Activated CD8-positive, alpha-beta memory T cell treated with anti-CD3 and anti-CD28 coated beads, Interleukin-2, amount 10 ng/mL, durations not matched to agents 7 days and 5 days (primary cell): ENCODE measurements at places on chromosomes 7 and 10. TPM values are rescaled to one million over a fixed set of nuclear protein-coding genes. Genes with fewer than 3 reads are reported as not detected.

The DYNC1I1 gene
- total RNA-seq: not detected

GRCh38 chr7:119761776-119762175 lies 511.2 kb upstream of the KCND2 start:
- no peaks in the 10 kb centered on the region for H3K27me3 ChIP-seq
- no peaks in the 10 kb centered on the region for H3K36me3 ChIP-seq
- DNase-seq: no peak
- H3K4me1 ChIP-seq: no peaks in the 10 kb centered on the region
- no peak overlapping the region for H3K27ac ChIP-seq
- no peak overlapping the region for H3K4me3 ChIP-seq

The FAM20C gene
- total RNA-seq: 0.45 TPM

- H3K4me1 ChIP-seq: no peaks in the 10 kb centered on the region
- H3K4me3 ChIP-seq: no peak overlapping the region
- no peaks in the 10 kb centered on the region for H3K36me3 ChIP-seq
- no peak overlapping the region for H3K27ac ChIP-seq
Measured at GRCh38 chr10:126730856-126731609, 60.5 kb upstream of the C10orf90 start.

DNA sequence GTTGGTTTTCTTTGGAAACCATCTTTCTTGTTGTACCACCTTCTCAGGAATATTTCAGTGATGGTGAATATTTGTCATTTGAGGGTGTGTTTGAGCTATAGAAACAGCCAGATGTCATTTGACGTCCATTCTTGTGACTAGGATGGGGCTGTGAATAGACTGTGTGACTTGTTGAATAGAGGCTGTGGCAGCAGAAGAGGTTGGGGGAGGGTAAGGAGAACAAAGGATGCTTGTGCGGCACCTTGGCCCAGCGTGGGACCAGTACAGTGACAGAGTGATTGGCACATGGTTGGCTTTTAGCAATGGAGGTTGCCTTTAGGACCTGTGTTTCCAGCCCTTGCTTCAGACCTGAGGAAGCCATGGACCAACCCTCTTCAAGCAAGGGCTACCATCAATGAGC lies 11.3 kb downstream of the DMBT1 start:
- H3K27ac ChIP-seq: no peak overlapping the region
- H3K36me3 ChIP-seq: no peaks in the 10 kb centered on the region
- no peak for DNase-seq
- H3K27me3 ChIP-seq: peaks cover 26% of the 10 kb centered on the region
- no peaks in the 10 kb centered on the region for H3K4me1 ChIP-seq

DNA sequence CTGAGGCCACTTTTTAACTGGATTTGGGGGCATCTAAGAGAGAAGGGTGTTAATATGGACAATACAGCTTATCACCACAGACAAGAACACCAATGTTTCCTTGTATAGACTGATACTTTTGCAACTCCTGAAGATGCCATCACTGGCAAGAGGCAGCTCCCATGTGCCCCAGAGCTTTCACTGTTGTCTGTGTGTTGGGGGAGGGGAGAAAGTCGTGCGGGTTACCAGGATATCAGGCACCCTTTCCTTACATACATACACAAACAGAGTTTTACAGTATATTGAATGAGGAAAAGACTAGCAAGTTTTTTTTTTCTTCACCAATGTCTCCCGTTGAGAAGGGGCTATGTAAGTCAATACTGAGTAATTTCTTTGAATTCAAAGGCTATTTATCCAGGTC lies 4.1 kb upstream of the DLX6 start:
- DNase-seq: no peak
- peaks cover 9% of the 10 kb centered on the region for H3K36me3 ChIP-seq
- H3K27ac ChIP-seq: no peak overlapping the region
- peaks cover 94% of the 10 kb centered on the region for H3K27me3 ChIP-seq

DNA sequence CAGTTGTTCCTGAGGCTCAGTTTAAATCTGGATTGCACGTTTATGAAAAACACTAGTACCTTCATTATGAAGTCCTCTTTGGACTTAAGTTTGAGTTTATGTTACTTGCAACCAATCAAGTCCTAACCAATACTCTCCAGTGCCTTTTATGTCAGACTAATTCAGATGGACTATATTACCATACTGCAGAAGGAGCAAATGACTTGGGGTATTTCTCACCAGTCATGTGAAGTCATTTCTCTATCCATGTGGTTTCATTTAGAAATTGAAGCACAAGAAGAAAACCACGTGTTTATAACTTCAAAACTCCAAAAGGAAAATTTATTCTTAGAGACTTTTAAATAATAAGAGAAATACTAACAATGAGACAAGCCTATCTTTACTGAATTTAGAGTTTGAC lies 201.6 kb downstream of the MBL2 start:
- H3K36me3 ChIP-seq: no peaks in the 10 kb centered on the region
- H3K4me1 ChIP-seq: no peaks in the 10 kb centered on the region
- H3K4me3 ChIP-seq: no peak overlapping the region
- H3K27ac ChIP-seq: no peak overlapping the region

DNA sequence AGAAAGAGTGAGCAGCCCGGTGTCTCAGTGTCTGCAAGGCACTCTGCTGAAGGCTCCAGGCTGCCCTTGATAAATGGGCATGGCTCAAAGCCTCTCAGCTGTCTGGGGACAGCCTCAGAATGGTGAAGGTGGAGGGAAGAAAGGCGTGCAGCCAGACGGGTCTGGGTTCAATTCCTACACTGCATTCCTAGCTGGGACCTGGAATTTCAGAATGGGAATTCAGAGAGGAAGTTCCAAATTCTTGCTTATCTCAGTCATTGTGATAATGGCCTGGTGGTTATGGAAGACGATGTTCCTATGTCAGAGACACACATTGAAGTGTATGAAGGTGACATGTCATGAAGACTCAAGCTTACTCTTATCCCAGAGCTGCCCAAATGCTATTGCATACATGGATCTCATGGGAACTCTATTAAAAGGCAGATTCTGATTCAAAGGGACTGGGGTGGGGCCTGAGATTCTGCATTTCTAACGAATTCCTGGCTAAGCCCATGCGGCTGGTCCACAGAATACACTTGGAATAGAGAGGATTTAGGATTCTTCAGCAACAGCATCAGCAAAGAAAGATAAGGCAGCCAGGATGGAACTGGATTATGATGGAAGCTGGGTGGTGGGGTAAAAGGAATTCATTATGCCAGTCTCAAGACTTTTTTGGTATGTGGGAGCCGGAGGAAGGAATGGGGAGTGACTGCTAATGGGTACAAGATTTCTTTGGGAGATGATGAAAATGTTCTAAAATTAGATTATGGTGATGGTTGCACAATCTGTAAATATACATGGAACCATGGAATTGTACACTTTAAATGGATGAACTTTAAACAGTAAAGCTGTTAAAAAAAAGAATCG lies 82.6 kb upstream of the ZMIZ1 start:
- no peaks in the 10 kb centered on the region for H3K36me3 ChIP-seq
- no peaks in the 10 kb centered on the region for H3K27me3 ChIP-seq
- peaks cover 16% of the 10 kb centered on the region for H3K4me1 ChIP-seq
- DNase-seq: no peak
- H3K27ac ChIP-seq: no peak overlapping the region
